ENCODE measurements at places on chromosomes 5 and 9. TPM values are rescaled to one million over a fixed set of nuclear protein-coding genes. Genes with fewer than 3 reads are reported as not detected.

The IL4 gene
- total RNA-seq = not detected

The PLAC8L1 gene
- total RNA-seq = not detected

The LHX3 gene
- total RNA-seq = under 0.01 TPM

The TNFSF15 gene
- total RNA-seq = 0.29 TPM

The ACER2 gene
- 2.2 TPM for total RNA-seq

The SPATA31D4 gene
- not detected for total RNA-seq

The CDKN2B-AS1 gene
- 15.2 TPM for total RNA-seq

The PFN3 gene
- not detected for total RNA-seq
